ENCODE measurements at places on chromosomes 7 and 10.

- DNase-seq, result no peak
Measured at GRCh38 chr7:617614-618538, 98.2 kb upstream of the PDGFA start.

- no peak for DNase-seq
Measured at GRCh38 chr10:43440463-43441134, 3.7 kb downstream of the ZNF487 start.

- no peak for DNase-seq
Measured at GRCh38 chr10:74683621-74684364, 142.6 kb upstream of the KAT6B start.

GRCh38 chr10:123854003-123854402 lies 37.6 kb downstream of the CPXM2 start:
- no peak for DNase-seq

GRCh38 chr7:129375141-129375938 lies 58.9 kb upstream of the STRIP2 start:
- DNase-seq, result peak; percentile 45

DNA sequence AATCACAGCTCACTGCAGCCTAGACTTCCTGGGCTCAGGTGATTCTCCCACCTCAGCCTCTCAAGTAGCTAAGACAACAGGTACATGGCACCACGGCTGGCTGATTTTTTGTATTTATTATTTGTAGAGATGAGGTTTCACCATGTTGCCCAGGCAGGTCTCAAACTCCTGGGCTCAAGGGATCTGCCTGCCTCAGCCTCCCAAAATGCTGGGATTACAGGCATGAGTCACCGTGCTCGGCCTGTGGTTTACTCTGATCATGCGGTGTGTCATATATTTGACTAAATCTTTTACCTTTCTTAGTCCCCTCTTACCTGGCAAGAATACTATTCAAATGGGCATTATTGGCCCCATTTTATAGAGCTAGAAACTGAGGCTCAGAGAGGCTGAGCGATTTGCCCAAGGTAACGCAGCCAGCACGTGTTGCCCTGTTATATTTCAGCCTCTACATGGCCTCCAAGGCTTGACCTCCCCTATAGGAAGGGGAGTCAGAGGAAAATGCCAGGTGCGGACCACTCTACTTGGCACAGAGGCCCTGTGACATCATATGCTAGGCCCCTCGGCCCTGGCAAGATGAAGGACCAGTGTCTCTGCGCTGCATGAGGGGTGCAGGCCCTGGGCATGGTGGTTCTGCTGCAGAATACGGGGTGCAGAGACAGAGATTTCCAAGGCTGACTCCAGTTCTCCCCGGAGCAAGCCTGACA lies 8.2 kb downstream of the ZCCHC24 start:
- DNase-seq, result no peak

DNA sequence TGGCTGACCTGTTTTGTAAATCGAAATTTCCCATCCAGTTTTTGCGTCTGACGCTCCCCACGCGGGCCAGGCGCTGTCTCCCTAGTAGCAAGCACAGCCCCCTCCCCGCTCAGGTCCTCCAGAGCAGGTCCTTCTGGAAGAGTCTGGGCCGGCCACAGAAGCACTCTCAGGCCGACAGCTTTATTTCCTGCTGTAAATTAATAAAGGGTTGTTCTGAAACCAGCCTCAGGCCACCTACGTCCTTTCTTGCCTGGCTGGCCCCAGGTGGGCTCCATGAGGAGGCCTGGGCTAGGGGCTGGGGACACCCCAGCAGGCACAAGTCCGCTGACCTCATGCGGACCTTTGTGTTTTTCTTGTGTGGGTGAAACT lies 35.2 kb downstream of the CAMK2B start:
- no peak for DNase-seq

DNA sequence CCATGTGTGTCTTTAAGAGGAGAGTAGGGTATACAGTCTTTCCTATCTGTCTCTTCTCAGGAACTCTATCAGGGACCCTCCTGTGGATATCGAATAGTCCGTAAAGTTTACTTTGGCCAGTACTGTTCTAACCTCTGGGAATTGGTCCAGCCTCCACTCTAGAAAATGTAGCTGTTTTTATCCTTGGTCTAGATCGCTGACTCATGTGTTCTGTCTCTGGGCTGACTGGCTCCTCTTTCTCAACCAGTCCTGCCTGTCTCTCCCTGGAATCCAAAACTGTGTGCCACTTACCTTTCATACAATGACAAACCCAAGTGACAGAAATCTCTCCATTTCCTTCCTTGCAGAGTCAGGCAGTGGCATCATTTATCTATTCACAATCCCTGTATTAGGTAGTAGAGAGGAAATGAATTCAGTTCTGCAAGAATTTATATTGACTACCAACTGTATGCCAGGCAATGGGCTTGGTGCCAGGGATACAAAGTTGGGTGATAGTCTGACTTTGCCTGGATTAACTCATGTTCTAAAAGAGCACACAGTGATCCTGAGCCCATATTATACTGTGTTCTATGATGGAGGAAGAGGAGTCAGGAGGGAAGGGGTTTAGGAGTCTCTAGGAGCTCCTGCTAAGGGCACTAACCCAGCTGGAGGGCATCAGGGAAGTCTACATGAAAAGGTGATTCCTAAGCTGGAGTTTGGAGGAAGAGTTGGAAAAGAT lies 232.7 kb downstream of the LRMDA start:
- DNase-seq, result no peak

- DNase-seq, result no peak
Measured at GRCh38 chr7:468681-469562, 50.7 kb downstream of the PDGFA start.

DNA sequence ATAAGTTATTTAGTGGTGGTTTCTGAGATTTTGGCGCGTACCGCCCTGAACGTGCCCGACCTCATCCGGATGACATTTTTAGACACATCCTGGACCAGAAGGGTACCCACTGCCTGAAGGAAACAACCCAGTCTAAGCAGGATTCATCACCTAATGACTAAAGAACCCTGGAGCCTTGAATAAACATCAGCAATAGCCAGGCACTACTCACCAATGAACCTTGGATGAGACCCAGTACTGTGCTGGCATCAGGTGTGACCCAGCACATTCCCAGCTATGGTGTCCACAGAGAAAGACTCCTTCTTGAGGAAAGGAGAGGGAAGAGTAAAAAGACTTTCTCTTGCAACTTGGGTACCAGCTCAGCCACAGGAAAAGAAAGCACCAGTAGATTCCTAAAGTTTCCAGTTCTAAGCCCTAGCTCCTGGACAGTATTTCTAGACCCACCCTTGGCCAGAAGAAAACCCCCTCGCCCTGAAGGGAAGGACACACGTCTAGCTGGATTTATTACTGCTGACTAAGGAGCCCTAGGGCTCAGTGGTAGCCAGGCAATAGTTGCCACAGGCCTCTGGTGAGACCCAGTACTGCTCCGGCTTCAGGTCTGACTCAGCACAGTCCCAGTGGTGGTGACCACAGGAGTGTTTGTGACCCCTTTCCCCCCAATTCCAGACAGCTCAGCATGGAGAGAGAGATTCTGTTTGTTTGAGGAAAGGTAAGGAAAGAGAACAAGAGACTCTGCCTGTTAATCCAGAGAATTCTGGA lies 32.5 kb downstream of the ZNF277 start:
- peak; percentile 48 for DNase-seq

- DNase-seq, result no peak
Measured at GRCh38 chr10:104325436-104326435, 12.5 kb downstream of the ITPRIP start.

DNA sequence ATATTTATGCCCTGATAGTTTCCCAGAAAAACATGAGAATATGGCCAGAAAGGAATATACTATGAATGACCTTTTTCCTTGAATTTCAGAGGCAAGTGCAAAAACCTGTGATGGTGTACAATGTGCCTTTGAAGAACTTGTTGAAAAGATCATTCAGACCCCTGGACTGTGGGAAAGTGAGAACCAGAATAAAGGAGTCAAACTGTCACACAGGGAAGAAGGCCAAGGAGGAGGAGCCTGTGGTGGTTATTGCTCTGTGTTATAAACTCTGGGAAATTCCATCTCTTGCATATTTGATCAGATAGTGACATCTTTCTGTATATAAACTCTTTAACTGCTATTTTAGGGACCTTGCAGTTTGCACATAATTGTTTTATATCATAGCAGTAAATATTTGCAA lies 33.7 kb downstream of the RAB18 start:
- no peak for DNase-seq

GRCh38 chr7:107505997-107506673 lies 36.3 kb downstream of the GPR22 start:
- peak; percentile 46 for DNase-seq

- DNase-seq, result peak; percentile 34
Measured at GRCh38 chr7:98569691-98570337, 47.3 kb upstream of the NPTX2 start.

DNA sequence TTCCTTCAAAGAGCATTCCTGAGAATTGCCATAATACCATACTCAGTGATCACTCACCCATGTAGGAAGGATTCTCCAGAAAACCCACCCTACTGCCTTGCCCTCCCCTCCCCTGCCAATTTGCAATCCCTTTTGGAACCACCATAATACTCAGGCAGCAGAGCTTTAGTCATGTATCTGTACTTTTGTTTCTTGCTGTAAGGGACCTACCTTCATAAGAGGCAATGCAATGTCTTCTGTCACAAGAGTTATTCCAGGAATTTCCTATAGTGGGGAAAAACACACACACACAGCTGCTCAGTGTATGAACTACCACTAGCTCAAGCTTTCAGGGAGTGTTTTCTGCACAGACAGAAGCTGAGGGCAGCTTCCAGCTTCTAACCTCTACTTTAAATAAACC lies 67.0 kb downstream of the GSAP start:
- peak; percentile 19 for DNase-seq

- peak; percentile 71 for DNase-seq
Measured at GRCh38 chr10:3782451-3783315, 2.3 kb downstream of the KLF6 start.

GRCh38 chr10:124612611-124613498 lies 131.3 kb downstream of the FAM53B start:
- DNase-seq, result peak; percentile 68

DNA sequence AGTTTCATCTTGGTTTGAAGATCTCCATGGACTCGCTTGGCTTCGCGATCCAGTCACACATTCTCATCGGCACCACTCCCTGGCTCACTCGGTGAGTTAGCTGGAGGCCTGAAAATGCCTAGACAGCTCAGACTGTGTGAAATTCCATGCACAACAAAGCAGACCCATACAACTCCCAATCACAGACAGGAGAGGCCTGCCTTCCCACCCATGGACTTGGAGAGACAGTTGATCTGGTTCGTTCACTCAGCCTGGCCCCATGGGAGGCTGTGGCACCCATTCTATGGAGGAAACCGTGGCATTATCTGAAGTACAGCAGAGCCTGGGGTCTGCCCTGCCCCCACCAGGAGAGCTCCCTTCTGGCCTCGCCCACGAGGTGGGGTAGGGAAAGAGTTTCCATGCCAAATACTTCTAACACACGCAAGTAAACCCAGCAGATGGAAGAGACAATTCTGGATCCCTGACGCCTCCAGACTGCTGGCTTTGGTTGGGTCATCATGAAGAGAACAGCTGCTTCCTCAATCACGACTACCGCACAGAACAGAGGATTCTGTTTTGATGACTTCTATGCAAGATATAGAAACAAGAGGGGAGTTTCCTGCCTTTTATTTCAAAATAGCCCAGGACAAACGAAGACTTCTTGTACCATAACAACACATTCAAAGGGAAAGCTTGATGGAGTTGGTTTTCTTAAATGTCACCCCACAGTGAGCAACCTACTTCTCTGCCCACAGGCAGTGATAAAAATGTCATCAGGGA lies 15.9 kb downstream of the FAM53B start:
- DNase-seq, result peak; percentile 57

DNA sequence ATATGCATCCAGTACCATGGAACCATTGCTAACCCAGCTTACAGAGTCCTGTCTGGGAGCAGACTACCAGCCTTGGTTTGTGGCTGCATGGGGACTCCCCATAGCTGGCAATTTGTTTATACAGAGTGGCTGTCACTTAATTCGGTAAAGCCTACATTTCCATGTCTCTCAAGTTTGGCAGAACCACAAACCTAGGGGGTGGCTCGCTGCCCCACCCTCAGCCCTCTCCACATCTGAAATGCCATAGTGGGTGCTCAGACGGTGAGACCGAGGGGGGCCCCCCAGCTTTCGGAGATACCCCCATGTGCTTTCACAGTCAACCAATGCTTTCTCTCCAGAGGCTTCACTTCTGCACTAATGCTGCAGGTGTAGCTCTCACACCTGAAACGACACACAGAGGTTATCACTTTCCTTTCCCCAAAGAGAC lies 75.5 kb upstream of the KAT6B start:
- DNase-seq, result no peak

DNA sequence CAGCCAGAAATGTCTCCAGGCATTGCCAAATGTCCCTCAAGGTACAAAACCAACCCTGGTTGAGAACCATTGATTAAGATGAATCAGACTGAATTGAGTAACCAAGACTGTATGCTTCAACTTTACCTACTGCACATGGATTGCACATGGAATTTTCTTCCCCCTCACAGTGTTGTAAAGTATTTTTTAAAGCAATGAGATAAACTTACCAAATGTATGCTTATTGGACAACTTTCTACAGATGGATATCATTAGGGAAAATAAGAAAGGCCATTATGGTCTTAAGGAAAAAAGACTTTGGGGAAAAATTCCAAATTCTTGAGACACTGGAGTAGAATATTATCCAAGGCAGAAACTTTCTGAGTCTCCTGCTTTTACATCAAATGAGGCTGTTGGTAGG lies 20.9 kb upstream of the MTPN start:
- no peak for DNase-seq

GRCh38 chr7:100832281-100832633 lies 4.9 kb upstream of the EPHB4 start:
- no peak for DNase-seq
